ENCODE measurements at places on chromosomes 3 and 15. TPM values are rescaled to one million over a fixed set of nuclear protein-coding genes. Genes with fewer than 3 reads are reported as not detected.

DNA sequence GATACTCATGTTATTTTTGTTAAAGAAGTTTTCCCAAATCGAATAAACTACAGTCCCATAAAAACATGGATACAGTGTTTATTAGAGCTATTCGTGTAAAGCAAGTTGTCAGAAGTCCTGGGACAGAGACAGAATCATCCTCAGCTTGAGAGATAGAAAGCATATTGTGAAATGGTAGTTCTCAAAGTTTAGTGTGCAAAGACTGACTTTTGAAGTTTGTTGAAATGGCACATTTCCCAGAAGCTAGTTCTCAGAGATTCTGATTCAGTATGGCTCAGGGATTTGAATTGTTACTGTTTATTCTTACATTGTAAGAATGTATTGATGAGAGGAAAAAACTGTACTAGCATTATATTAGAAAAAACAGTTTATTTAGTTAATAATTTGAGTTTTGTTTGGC, 22.1 kb downstream of the GABRR3 start:
- DNase-seq, result no peak

- no peak for DNase-seq
Observed at GRCh38 chr3:65854606-65855304, 184.0 kb downstream of the MAGI1 start.

DNA sequence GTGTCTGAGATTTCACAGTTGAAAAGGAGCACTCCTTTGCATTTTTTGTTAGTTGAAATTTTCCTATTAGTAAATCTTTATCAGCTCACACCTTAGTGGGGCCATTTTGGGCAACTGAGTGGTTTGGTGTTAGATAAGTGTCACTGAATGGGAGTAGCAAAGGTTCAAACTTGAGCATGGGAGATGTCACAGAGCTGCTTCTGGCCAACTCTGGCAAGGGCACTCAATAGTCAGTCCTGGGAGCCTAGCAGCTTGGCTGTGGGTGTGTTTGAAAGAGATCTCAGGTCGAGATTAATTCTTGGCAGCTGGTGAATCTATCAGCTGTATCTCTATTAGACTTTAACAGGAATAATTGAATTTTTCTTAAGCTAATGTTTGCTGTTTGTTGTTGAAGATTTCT, 579.3 kb downstream of the EDEM1 start:
- DNase-seq, result no peak

The HTD2 gene
- 10.8 TPM for total RNA-seq

DNA sequence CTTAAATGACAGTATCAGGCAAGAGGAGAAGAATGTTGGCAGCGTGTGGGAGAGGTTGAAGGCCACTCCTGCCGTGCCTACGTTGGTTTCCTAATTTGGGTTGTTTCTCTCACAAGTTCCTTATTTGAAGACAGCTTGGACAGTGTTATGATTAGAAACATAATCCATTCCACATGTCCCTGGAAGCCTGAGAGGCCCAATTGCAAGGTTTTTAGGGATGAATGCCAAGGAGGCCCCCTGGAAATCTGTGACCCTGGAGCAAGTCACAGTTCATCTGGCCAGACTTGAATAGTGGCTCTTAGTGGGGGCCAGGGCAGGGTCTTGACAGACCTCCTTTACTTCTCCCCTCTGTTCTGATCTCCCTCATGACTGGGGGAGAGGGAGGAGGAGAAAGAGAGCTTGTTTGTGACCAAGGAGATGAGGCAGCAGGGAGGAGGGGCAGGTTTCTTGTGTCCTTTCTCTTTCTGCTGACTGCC, 584.4 kb upstream of the TBL1XR1 start:
- no peak for DNase-seq

GRCh38 chr3:36124118-36124796, 256.0 kb upstream of the STAC start:
- DNase-seq, result peak; percentile 63

The APBA2 gene
- 15.5 TPM for total RNA-seq

Measured in H1 (cell line).